ENCODE measurements at places on chromosomes 4 and X.

DNA sequence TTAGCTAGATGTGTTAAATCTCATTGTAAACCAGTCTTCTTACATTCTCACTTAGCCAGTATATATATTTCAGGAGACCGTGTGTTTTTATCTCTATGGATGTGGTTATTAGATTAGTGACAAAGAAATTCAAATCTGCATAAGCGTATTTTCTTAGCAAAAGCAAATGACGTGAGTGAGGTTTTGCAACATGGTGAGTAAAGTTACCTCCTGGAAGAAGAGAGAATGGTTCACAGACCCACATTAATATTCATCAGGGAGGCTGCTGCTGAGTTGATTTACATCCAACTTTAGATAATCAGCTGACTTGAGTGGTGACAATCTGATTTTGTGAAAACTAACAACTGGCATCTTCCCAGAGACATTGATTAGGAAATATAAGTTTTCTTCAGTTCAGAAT is 589.9 kb upstream of the GALNT7 start:
- no peak for DNase-seq

DNA sequence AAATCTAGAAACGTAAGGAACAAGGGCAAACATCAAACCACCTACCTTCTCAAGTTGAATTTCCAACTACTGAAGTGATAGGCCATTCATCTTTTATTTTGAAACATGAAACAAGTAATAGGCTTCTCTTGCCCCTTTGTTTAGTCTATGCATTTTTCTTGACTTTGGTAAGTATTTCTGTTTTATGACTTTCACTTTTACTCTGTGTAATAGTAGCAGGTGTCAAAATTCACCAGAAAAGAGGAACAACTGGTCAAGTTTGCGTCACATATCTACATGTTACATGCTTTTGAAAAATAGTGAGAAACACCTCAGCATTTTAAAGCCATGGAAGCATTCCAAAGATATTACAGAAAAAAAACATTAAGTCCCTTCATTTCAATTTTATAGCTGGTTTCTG is 157.1 kb upstream of the FTHL17 start:
- no peak for DNase-seq

GRCh38 chr4:69849969-69850368 is 10.0 kb downstream of the SULT1E1 start:
- no peak for DNase-seq

DNA sequence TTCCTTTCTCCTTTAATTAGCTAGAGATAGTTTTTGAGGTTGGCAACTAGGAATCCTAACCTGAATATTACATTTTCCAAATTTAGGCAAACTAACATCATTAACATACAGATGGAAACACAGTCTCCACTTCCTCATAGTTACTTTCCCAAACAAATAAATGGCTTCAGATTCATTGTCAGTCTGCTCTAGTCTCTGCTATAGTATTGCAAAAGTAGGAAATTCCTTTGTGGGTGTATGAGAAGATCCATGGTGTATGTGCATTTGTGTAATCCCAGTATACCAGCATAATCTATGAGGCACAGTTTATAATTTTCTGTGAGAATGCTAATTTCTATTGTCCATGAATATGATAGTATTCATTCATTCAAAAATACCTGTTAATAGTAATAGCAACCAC is 3.0 kb upstream of the NDP start:
- no peak for DNase-seq

GRCh38 chrX:153366878-153367538 is 33.1 kb downstream of the ZNF275 start:
- no peak for DNase-seq

DNA sequence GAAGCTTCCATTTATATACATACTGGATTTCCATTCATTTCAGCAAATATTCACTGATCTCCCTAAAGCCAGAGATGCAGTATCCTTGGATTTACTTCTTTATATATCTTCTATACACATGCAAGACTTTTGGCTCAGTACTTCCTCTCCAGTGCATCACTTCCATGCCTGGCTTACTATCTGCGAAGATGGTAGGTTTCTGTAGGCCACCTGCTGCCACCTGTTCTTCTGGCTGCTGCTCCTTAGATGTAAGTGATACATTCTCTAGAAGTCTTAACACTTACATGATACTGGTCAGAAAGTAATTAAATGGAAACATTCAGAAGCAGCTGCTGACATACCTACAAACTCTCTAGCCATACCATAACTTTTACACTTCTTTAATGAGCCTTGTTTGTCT is 48.9 kb downstream of the TBC1D9 start:
- no peak for DNase-seq

- DNase-seq = no peak
Measured at GRCh38 chrX:9295551-9295950, 169.3 kb upstream of the TBL1X start.

DNA sequence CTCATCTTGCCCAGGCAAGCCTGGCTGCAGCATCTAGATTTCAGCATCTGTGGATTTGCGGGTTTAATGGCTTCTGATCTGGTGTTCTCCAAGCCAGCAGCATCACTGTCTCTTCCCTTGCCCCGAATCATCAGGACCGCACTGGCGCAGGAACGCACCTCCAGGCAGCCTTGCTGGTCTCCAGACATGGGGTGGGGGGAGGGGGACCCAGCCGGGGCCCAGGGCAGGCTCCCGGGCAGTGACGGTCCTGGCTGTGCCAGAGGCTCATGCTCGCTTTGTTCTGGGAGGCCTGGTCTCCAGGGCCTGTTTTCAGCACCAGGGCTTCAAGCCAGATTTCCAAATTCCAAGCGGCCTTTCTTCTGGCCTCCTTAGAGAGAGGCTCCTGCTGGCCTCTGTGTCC is 4.9 kb downstream of the CFAP99 start:
- DNase-seq = no peak

GRCh38 chrX:13938829-13939530 is 90.7 kb downstream of the GEMIN8 start:
- no peak for DNase-seq

DNA sequence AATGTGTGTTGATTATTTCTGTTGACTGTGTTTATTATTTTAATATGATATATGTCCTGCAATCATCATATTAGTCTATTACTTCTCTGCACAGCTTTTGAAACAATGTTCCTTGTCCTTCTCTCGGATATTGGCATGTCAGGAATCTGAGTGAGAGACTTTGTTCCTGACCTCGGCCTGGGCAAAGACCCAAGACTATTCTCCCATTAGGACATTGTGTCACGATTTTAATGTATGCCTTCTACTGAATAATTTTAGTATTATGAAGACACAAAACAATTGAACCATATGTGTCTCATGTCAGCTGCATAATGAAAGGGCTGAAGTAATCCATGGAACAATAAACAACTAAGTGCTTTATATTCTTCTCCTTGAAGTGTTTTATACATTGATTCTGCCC is 580.8 kb upstream of the TENM3 start:
- no peak for DNase-seq

GRCh38 chrX:66020631-66021334 is 19.1 kb downstream of the VSIG4 start:
- no peak for DNase-seq

DNA sequence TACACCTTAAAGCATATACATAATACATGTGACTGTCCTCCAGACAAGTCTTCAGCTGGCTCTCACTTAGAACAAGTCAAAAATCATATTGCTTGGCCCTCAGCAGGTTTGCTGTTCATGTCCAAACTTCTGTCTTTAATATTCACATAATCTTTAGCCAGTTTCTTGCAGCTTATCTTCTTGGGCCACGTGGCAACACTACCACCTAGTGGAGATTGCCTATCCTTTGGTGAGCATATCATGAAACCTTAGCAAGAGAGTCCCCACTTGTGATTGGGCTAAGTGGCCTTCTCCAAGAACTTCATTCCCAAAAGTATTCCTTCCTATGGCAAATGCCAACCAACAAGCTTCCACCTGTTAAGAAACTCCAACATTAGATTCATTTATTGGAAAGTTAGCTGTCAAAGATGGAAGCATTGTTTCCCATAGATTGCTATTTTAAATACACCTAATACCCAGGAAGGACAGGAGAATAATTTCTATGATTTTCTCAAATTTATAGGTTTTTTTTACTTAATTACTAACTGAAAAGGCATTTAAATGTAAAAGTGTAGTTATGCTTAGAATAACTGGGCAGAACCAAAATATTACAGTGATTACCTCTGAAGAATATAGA is 231.9 kb upstream of the INTU start:
- no peak for DNase-seq

DNA sequence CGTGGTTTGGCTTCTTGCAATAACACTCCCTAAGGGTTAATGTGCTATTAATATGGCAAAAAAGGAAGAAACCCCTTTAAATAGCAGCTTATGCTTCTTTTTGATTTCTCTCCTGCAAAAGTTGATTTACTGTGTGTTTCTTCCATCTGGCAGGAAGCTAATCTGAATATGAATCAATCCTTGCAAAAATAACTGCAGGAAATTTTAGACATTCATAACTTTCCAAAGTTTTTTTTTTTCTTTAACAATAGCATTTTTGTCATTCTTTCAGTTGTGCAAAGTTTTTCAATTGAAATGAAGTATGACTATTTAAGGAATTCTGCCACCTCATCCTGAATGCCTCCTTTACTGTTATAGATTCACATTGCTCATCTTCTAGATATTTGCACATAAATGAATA is 115.6 kb downstream of the SPANXA1 start:
- DNase-seq = no peak

DNA sequence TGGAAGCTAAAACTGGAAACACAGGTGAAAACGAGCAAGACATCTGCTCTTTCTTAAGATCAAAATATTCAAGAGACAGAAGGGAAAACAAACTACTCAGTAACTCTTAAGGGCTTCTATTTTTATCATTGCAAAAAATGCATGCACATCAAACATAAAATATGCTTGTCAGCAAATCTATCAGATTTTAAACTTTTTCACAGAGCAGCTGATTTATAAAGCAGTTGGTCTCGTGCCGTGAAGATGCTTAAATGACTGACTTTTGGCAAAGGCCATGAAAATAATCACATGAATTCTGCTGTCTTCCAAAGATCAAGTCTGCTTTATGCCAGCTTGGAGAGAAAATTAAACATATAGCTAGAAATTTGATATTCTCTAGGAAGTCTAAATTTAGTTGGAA is 482.1 kb upstream of the HS3ST1 start:
- DNase-seq = no peak

GRCh38 chr4:103207673-103208072 is 9.5 kb upstream of the CENPE start:
- no peak for DNase-seq

DNA sequence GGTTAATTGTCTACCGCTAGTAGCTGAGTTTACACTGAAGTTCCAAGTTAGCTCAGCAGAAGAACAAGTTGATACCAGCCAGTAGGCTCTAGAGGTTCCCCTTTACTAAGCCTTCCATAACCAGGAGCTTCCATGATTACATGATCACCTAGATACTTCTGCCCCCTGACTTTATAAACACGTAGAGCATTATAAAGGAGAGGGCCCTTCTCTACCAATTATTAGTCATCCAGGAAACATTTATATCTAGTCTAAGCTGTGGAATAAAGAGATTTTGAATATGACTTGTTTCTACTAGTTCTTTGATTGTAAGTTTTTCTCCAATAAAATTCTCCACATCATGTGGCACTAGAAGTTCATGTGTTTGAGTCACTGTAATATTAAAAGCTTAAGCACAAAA is 818.1 kb upstream of the PCDH10 start:
- DNase-seq = no peak

DNA sequence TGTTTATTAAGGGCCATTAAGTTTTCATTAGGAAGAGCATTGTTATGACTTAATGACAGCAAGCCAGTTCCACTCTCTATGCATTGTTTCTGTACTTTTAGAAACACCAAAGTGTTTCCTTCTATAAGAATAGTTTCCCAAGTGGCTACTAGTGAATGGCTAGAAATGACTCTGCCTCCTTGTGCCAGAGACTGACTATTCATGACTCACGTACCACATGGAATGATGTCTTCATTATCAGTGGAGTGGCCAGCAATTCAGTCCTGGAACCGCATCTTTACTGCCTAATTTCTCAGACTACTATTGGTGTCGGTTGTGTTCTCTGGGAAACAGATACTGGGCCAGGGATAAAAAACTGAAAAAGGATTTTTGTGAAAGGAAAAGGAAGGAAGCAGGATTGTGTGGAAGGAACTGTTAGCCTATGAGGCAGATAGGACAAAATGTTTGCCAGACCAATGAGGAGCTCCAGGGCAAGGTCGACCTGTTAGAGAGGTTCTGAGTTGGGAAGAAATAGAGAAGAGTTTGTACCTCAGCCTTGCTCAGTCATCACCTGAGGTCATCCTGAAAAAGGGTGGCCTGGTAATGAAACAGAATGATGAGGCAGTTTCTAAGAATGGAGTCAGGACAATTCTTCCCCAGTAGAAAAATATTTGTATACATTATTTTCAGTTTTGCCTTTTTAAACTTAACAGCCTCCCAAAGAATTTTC is 218.6 kb downstream of the SPCS3 start:
- DNase-seq = no peak

GRCh38 chr4:133154725-133155124 is 5.6 kb downstream of the PCDH10 start:
- no peak for DNase-seq

GRCh38 chr4:174119051-174119450 is 164.4 kb downstream of the FBXO8 start:
- DNase-seq = no peak

DNA sequence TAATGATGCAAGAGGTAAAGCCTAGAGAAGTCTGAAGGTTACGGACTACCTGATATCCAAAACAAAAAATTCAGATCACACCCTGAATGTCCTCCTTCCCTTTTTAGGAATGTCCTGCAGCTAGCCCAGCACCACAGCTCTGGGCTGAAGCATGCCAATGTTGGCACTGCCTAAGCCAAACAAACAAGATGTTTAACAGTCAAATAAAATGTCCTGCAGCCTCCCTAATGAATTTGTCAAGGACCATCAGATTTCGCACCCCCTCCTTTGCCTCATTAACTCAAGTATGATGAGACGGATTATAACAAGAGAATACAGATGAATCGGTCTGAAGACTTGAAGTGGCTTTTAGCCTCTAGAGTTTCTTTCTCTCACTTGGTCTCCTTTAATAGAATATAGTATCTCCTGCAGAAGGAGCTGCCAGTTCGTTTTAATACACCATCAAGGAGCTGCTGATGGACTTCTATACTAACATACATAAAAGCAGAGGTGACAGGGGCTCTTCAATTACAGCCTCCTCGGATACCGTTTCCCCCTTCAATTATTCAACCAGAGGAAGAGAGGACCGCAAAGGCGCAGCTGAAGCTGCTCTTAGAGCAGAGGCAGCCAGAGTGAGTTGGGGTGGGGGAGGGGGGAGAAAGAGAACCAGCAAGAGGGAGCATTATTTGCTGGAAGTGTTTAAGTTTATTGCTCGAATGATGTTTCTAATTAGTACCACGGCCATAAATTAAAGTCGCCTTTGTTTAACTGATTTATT is 3.0 kb upstream of the MAB21L2 start:
- DNase-seq = no peak

Measured in osteocyte (in vitro differentiated cells).